ENCODE measurements at places on chromosomes 4 and X.
A peak's percentile ranks its signal among the peaks of the same experiment; 100 is the strongest.

DNA sequence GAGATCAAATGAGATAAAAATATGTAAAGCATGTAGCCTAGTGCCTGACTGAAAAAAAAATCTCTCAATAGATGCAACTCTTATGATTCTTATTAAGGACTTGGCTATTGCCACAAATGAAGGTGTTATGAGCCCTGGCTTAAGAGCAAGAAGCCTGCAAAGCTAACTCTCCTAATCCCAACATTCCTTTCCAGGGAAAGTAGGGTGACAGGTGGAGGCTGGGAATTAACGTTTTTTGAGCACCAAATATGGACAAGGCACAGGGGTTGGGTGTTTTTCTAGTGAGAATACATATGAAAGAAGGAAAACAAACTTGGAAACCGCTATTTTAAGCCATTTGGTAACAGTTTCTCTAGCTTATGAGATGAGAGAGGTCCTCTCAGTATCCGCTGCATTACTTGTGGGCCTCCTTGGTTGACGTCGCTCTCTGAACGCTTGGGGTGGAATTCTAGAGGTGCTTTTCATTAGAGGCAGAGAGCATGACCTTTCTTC lies 2.4 kb downstream of the RHOH start:
- no peak for DNase-seq

- DNase-seq: peak; percentile 47
Observed at GRCh38 chr4:73589887-73590801, 30.1 kb downstream of the RASSF6 start.

GRCh38 chr4:78764498-78764961 lies 11.6 kb upstream of the BMP2K start:
- DNase-seq: peak; percentile 65

DNA sequence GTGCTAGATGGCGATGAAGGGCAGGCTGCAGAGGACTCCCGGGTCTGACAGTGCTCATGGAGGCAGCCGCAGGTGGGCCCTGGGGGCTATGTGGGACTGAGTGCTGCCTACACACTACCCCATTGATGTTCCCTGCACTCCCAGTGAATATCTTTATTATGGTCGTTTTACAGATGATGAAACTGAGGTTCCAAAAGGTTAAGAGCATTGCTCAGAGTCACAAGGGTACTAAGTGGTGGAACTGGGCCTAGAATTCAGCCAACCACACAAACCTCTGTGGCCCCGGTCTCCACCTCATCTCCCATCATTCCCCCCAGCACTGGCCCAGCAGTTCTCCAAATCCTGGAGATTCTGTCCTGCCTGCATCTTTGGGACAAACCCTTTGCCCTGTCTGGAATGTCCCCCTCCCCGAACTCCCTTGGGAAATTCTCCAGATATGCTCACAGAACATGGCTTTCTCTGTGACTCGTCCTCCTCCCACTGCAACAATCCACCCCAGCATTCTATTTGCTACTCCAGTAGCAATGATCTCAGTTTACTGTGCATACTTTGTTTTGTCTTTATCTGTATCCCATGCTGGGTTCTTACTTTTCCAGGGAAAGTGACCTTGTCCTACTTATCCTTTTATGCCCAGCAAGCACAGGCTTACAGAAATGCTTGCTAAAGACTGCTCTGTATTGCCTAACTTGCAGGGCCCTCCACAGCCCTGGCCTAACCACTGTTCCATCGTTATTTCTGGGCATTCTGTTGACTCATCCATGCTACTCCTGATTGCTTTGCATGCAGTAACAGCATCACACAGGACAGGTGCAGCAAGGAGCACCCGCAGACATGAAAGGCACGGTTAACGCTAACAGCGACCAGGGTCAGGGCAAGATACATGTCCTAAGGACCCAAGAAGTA lies 14.0 kb downstream of the PNMA6F start:
- no peak for DNase-seq

GRCh38 chr4:70402762-70403161 lies 5.0 kb downstream of the OPRPN start:
- no peak for DNase-seq
